8988T (cell line): ENCODE measurements at places on chromosomes 12 and 14.

DNA sequence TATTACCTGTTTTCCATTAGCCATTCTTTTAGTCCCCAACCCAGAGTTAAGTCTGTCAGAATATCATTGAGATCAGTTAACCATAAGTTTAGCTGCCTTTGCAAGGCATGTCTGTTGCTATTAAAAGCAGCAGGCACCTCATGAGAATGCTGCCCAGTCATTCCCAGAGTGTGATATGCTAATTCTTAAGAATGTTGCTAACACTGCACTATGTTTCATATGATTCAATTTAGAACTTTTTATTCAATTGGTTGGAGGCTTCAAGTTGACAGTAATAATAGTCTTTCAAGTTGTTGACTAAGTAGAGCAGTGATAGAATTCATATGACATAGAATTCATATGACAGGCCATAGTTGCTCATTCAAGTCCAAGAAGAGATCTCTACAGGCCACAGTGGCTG lies 292.3 kb downstream of the FUT8 start:
- DNase-seq = no peak

DNA sequence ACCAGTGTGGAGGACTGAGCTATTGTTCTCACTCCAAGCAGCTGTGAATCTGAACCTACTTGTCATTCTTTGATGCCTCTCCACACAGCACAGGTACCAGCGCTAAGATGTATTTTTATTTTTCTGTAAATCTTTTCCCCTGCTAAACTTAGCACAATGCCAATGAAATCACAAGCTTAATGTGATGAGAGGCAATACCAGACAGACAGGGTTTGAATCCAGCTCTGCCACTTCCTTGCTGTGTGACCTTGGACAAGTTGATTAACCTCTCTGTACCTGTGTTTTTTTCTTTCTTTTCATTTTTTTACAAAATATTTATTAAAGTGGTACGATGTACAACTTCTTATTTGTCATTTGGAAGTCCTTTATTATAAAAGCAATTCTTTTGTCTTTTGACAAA lies 757.6 kb downstream of the MED13L start:
- no peak for DNase-seq

DNA sequence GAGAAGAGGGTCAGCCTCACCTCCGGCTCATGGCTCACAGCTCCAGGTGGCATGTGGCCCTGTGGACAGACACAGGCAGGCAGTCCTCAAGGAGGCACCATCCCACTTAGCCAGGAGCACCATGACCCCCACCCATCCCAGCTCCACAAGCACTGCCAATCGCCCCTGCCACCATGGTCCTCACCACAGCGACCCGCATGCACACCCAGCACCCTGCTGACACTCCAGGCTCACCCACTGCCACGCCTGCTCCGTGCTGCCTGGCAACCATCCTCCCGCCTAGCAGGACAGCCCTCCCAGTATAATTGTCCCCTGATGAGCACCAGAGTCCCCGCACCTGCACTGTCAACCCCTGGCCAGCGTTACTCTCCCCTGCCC lies 50.9 kb downstream of the TRPV4 start:
- no peak for DNase-seq

- DNase-seq = peak; percentile 34
Measured at GRCh38 chr12:92961949-92962348, 32.9 kb upstream of the EEA1 start.

GRCh38 chr12:66708704-66709456 lies 30.0 kb upstream of the GRIP1 start:
- no peak for DNase-seq

DNA sequence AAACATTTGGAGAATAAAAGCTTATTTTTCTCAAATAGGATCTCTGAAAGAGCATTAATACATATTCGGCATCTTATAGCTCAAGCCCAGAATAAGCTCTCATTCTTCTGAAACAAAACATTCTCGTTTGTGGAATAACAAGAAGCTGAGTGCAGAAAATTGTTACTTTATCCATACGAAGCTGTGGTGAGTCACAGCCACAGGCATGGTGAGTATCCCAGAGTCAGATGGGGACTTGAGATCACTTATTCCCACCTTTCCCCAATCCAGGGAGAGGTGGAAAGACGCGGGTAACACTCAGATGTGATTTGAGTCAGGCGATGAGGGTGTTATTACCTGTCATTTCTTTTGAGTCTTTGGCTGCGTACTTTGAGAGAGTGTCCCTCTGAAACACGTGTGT lies 214.6 kb upstream of the TMEM132C start:
- no peak for DNase-seq

DNA sequence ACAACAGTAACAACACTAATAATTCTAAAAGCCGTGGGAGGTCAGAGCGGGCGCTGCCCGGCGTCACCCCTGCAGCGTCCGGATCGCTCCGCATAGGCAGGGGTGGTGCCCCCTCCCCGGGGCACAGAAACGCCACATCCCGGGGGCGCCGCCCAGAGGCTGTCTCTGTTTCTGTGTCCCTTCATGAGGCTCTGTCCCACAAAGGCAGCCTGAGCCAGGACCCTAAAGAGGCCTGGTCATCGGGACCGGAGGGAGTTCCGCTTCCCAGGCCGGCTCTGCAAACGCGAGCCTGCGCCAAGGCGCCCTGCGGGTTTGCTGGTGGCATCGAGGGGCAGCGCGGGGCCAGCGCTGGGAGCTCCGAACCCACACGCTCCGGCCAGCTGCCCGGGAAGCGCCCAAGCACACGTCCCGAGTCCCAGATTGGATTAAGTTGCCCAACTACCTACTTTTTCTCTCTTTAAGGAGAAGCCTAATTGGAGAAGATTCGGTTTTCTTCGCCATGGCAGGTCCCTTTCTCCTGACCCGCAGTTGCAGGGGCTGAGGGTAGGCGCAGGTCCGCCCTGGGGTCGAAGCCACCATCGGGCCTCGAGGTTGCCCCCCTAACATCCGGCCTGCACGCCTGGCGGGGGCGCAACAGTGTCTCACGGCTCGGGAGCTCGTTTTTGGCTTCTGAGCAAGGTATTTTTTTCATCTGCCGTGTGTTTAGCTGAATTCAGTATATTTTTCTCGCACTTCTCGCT lies 421.7 kb downstream of the VRK1 start:
- DNase-seq = no peak

DNA sequence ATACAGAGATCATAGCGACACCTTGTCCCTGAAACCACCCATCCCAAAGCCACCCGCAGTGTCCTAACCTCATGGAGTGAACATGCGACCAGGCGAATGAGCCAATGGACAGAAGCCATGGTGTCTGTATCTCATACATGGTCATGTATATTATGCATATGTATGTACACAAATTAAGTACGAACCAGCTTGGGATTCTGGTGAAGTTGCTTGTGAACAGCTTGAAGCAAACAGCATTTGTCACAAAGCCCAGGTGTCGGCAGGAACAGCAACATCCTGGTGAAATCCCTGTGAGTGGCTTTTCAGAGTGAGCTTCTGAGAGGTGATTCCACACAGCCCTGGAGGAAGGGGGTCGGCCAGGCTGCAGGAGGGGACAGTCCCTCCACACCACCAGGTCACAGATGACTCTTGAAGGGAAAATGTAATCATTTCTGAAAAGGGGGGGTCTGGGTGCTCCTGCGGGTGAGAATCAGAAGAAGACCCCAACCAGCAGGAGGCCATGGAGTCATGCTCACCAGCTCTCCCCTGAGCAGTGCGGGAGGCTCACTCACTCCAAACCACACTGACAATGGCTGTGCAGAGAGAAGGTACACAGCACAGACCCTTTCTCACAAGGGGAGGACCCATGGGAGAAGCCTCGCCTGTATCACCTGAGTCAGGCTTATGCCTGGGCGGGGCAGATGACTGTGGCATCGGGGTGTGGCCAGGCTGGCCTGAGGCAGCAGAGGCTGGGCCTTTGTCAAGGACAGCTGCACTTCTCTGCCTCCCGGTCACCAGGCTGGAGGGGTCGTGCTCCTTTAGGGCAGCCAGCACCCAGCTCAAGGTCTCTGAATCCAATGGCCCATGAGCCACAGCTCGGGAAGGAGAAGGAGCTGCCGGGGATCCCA lies 14.3 kb downstream of the CHGA start:
- no peak for DNase-seq

DNA sequence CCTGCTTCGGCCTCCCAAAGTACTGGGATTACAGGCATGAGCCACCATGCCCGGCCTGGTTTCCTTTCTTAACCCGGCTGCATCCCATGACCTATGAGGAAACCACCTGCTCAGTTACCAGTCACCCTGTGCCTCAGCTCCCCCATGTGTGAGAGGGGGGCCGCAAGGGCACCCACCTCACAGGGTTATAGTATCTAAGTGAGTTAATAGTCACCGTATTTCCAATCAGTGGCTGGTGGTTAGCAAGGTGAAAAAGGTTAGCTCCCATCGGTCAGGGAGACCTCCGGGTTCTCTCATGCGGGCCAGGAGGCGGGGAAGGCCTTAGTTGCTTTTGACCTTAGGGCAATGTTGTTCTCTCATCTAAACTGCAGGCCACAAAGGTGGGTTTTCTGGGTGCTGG lies 6.7 kb downstream of the LRP1 start:
- no peak for DNase-seq

DNA sequence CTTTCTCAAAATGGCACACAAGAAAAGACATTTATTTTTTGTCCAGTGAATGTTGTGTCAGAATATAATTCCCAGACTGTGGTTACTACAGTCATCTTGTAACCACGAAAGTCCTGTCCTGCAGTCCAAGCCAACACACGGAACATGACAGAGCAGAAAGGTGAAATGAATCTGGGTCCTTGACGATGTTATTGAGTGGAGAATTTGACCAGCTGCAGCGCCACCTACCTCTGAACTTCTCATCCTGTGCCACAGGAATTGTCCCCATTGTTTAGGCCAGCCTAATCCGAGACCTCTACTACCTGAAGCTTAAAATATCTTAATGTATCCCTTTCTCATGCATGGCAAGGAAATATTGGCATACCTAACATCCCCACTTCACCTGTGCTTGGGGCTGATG lies 64.1 kb upstream of the OTX2 start:
- DNase-seq = no peak

DNA sequence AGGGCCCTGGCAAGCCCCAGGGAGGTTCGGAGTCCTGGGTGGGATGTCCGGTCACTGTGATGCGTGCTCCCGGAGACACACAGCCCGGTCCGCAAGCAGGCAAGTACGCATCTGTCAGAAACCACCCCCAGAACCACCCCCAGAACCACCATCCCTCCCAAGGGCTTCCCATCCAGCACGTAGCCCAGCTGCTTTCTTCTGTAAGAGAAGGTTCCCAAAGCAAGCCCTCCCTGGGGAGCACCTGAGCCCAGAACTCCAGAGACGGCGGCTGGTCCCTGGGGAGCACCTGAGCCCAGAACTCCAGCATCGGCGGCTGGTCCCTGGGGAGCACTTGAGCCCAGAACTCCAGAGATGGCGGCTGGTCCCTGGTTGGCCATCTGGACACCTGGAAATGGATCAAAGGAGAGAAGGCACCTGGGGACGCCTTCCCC lies 2.6 kb upstream of the FBRSL1 start:
- no peak for DNase-seq

DNA sequence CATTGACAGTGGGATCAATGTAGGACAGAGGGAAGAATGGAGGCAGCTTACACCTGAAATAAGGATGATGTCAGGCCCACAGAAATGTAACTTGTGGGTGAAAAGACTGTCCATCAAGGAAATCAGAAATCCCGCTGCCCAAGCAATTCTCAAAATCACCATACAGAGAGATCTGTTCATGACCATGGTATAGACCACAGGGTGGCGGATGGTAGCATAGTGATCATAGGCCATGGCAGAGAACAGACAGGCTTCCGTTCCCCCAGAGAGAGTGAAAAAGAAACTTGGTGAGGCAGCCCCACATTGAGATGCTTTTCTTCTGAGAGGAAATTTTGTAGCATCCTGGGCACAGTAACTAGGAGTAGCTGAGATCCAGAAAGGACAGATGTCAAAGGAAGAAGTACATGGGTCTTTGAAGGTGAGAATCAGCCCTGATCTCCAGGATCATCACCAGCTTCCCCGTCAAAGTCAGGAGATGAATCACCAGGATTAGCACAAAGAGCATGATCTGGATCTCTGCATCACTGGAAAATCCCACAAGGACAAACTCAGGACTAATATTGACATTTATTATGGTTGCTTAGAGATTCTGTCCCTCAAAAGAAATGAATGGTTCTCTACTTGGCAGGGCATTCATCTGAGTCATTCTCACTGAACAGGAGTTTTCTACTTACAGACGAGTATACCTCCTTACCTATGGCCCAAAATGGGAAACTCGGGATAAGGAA lies 5.5 kb upstream of the ZNF641 start:
- no peak for DNase-seq

DNA sequence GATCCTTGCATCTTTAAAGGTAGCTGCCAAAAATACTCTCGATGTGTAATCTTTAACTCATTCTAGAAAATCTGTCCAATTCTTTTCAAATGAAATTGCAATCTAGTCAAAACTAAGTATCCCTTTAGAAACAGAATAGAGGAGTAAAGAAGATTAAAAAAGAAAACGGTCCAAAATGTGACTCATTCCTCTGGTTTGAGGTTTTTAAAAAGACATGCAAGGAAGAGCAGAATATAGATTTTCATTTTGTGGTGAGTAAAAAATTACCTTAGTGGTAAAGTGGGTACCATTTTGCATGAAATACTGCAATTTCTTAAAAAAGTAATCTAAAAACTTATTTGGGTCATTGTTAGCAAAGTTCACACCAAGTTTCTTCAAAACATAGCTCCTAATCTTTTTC lies 108.4 kb downstream of the BRMS1L start:
- no peak for DNase-seq

DNA sequence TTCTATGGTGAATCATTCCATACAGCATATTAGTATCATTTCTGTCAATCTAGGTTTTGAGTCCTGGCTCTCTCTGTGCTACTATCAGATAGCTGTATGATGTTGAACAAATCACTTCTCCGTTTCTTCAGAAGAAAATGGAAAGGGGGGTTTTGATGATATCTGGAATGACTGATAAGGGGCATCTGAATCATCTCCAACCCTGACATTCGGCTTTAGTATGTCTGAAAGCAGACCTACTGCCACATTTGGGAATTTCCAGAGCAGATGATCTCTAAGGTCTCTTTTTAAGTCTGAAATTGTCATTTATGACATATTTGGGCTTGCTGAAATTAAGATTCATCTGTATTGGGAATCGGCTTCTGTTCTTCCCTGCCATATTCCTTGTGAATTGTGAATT lies 10.1 kb downstream of the MLF2 start:
- DNase-seq = no peak

- DNase-seq = no peak
Measured at GRCh38 chr14:93232159-93232558, 25.1 kb downstream of the UBR7 start.
